Smooth muscle cell of the brain vasculature (primary cell): ENCODE measurements at places on chromosomes 13 and 19.

DNA sequence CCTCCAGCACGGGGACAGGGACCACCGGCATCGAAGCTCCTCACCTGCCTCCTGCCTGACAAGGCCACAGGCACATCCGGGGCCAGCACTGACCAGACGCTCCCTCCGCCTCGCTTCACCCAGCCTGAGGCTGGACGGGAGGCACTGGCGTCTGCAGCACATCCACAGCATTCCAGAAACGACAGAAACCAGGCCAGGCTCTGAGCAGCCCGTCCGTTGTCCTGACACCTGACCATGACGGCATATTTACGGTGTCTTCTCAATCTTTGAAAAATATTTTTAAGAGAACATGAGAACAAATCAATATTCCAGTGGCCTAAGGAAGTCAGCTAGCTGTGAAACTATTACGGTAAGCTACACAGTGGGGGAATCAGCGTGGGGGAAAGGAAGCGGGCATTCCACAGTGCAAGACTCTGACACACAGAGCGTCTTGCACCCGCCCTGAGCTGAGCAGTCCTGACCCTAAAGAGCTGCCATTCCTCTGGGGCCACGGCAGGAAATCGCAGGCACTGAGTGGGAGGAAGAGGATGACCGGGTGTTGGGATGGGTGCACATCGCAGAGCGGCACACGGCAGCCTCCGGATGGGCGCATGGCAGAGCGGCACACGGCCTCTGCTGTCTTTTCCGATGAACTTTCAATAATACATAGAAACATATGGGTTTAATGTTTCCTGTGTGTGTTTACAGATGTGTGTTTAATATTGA, 26.8 kb downstream of the RASA3 start:
- no peak for DNase-seq

DNA sequence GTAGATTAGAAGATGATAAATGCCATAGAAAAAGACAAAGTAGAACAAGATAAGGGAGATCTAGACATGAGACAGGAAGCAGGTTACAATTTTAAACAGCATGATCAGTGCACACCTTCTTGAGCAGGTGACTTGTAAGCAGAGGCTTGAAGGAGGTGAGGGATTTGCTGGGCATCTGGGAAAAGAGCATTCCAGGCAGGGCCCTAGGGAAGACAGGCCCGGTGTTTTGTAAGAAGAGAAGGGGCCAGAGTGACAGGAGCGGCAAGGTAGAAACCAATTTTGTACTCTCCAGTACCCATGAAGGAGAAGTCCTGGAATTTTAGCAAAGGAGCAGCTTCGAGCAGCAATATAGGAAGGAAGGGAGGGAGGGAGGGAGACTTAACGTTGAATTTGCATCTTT, 296.5 kb downstream of the MZT1 start:
- no peak for DNase-seq

GRCh38 chr19:49807058-49807903, 5.8 kb downstream of the FUZ start:
- DNase-seq: no peak

DNA sequence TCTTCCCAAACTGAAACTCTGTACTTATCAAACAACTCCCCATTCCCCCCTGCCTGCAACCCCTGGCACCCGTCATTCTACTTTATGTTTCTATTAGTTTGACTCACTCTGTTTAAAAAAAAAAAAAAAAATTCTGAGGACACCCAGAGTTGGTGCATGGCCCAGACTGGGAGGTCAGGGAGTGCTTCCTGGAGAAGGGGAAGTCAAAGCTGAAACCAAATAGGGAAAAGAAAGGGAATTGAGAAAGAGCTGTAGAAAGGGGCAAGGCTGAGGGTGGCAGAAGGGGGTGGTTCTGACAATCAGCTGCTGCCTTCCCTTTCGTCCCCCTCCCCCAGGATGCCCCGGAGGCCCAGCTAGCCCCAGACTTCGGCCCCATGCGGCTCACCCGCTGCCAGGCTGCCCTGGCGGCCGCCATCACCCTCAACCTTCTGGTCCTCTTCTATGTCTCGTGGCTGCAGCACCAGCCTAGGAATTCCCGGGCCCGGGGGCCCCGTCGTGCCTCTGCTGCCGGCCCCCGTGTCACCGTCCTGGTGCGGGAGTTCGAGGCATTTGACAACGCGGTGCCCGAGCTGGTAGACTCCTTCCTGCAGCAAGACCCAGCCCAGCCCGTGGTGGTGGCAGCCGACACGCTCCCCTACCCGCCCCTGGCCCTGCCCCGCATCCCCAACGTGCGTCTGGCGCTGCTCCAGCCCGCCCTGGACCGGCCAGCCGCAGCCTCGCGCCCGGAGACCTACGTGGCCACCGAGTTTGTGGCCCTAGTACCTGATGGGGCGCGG, 9.0 kb upstream of the STRN4 start:
- DNase-seq: no peak

DNA sequence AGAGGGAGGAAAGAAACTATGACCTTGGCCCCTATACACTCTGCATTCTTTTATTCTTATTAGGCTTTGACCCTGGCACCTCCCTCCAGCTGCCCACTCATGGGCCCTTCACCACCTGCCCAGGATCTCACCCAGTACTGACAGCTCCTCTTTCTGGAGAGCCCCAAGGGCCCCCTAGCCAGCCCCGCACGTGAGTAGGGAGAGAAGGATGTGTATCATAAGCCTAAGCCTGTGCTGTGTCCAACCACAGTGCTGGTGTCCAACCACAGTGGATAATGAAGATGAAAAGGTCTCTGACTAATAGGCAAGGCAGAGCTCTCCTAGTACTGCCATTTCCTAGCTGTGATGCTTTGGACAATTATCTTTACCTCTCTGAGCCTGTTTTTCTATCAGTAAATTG, 4.2 kb downstream of the DMRTC2 start:
- DNase-seq: no peak

DNA sequence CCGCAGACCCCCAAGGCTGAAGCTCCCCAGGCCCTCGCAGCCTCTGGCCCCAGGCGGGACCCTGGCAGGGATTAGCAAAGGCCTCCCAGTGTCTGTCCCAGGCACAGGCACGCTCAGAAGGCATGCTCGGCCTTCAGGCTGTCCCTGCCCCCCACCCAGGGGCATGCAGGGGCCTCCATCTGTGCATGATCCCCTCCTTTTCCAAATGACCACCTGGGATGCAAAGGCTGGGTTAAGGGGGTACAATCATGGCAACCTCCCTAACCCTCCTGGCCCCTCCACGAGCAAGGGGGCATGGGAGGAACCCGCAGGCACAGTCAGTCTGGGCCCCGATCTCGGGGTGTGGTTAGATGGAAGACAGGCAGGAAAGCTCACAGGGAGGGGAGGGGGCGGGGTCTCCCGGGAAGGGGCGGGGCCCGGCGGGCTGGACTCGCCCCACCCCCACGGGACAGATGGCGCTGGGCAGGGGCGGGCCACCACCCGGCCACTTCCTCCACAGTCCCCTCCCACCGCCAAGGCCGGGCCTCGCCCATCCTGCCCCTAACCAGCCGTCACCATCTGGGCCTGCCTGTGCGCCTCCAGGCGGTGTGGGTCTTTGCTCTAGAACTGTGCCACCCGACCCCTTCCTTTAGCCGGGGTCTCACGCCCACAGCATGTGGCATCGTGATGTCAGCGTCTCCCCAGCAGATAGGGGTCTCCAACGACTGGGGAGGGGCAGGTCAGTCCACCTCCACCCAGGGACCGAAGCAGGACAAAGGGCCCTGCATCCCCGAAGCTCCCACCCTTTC, 7.0 kb upstream of the REXO1 start:
- DNase-seq: no peak

DNA sequence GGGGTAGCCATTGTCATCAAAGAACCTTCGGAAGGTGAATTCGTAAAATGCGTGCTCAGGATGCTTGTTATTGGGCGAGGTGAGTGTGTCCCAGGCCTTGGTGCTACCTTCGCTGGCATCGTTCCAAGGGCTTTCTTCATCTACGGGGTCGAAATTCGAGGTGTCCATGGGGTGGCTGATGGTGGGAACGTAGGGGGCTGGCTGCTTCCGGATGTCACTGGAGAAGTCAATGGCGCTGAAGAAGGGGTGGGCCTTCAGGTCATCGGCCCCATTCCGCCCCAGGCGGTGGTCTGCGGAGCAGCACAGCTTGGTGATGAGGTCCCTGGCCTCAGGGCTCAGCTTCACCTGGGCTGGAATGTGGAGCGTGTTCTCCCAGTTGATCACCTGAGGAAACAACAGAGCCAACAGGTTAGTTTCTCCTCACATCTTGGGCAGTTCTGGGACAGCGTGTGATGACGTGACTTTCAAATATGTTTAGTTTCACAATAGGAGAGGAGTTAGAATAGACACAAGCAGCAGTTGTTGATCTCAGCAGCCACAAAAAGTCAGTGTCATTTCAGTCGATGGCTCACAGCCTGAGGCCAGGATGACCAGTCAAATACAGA, 72.5 kb upstream of the XPO4 start:
- no peak for DNase-seq

GRCh38 chr19:41617941-41618730, 8.7 kb downstream of the CEACAM4 start:
- no peak for DNase-seq

- DNase-seq: no peak
Observed at GRCh38 chr13:114130131-114130836, 2.1 kb downstream of the RASA3 start.
